BJ (cell line): ENCODE measurements at places on chromosomes 2 and 18.

- no peak for DNase-seq
Observed at GRCh38 chr18:79200546-79201268, 131.5 kb downstream of the ATP9B start.

DNA sequence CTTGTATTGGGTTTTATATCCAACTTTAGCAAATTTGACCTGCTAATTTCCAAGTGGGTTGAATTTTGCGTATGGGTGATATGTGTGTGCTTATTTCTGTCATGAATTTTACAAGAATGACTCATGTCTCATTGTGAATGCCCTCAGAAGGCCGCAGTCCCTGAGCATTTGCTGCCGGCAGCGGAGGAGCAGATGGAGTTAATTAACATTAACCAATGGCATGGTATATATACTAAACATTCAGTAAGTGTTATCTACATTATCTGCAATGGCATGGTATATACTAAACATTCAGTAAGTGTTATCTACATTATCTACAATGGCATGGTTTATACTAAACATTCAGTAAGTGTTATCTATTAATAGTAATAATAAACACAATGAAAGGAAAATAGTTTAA lies 90.1 kb downstream of the DOK6 start:
- peak; percentile 31 for DNase-seq

DNA sequence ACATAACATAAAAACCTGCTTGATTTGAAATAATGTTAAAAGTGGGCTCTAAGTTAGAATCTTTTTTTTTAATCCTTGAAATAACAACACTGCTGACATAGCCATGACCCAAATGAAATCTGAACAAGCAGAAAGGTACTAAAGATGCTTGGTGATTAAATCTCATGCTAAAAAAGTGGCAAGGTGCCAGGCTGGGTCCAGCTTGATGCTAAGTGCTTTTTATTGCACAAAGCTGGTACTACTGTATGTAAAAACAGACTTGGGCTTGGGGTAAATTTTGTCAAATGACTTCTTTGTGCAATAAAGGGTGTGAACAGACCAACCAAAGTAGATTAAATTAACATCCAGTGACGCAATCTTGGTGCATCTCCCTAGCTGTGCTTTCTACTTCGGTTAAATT lies 13.4 kb downstream of the BCL11A start:
- DNase-seq: no peak

DNA sequence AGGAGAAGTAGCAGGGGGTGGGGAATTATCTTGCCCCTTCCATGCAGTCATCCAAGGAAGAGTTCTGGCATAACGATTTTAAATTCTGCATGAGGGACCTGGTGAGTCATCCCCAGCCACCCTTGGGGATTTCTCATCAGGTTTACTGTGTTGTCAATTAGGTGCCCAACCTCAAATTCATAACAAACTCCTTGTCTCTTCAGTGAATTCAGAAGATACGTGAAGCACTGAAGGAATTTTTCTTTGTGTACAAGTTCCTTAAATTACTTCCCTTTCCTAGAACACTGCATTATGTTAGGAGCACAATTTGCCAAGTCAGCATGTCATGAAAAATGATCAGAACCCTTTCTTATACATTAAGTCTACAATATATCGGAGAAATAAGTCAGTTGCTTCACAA lies 70.8 kb upstream of the NOSTRIN start:
- DNase-seq: no peak

- DNase-seq: no peak
Observed at GRCh38 chr2:119732601-119733164, 27.0 kb upstream of the PTPN4 start.

GRCh38 chr2:447902-448665 lies 160.2 kb upstream of the ALKAL2 start:
- DNase-seq: no peak

DNA sequence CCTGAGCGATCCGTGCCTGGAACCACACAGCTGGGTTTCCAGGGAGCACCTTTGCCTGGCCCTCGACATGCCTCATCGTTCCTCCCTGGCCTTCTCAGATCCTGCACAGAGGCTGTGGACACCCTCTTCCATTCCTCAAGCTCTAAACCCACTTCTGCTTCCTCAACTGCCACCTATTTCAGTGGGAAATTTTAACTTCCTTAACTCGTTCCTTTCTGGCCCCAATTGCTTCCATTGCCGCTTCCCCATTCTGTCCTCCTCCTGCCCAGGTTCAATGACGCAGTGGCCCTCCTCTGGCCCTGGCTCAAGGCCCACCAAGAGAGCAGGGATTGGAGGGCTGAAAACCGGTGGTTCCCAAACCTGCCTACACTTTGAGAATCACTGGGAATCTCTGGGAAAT lies 4.8 kb upstream of the B3GNT7 start:
- DNase-seq: no peak

DNA sequence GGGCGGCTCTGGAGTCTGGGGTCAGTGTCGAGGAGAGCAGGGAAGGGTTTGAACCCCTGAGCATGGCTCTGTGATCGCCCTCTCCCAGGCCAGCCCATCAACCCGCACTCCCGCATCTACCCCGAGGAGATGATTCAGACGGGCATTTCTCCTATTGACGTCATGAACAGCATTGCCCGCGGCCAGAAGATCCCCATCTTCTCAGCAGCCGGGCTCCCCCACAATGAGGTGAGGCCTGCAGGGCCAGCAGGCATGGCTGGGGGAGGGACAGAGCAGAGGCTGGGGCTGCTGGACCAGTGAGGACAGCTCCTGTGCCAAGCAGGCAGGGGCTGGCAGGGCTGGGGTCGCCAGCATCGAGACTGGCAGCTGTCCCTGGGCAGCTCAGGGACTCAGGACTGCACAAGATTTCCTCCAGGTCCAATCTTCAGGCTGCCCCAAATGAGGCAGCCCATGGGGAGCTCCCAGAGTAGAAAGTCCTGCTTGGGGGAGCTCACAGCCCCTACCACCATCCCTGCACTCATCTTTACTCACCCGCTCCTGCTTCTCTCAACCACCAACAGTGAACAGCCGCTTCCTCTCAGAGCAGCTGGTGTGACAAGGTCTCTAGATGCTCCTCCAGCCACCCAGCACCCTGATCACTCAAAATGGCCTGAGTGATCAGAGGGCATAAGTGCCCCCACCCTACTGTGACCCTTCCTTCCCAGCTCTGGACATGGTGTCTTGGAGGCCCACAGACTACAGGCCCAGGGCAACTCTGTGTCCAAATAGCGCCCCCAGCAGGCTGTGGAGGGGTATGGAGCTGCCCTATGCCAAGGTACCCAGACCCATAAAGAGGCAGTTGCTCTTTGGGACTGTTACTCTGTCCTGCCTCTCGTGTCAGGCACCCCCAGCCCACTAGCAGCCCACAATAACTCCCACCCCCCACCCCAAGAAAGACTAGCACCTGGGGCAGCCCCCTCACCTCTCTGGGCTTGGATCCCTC lies 18.3 kb upstream of the ANKRD53 start:
- no peak for DNase-seq

GRCh38 chr2:136407117-136407951 lies 289.4 kb upstream of the CXCR4 start:
- no peak for DNase-seq

GRCh38 chr2:88561646-88562388 lies 65.4 kb downstream of the EIF2AK3 start:
- DNase-seq: no peak

DNA sequence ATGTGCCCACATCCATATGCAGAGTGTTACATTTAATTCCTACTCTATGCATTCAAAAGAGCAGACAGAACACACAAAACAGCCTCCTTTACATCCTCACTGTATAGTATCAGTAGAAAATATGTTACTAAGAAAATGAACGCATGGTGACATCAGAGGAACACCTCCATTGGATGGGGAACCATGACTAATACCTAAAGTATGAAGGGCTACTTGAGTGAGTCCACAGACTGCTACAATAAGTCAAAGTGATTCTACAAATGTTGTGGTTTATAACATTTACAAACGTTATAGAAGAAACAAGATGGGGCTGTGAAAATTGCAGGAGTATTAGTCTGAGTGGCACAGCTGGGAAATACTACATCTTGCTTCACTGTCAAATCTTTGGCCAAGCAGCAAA lies 1830.9 kb upstream of the PIK3C3 start:
- DNase-seq: no peak
